ENCODE measurements at places on chromosomes 11 and 22.
A peak's percentile ranks its signal among the peaks of the same experiment; 100 is the strongest.

GRCh38 chr22:48650323-48651035 lies 1177.2 kb downstream of the BRD1 start:
- no peak overlapping the region for H3K4me3 ChIP-seq
- H3K27me3 ChIP-seq, result no peaks in the 10 kb centered on the region
- H3K27ac ChIP-seq, result no peak overlapping the region
- DNase-seq, result no peak

DNA sequence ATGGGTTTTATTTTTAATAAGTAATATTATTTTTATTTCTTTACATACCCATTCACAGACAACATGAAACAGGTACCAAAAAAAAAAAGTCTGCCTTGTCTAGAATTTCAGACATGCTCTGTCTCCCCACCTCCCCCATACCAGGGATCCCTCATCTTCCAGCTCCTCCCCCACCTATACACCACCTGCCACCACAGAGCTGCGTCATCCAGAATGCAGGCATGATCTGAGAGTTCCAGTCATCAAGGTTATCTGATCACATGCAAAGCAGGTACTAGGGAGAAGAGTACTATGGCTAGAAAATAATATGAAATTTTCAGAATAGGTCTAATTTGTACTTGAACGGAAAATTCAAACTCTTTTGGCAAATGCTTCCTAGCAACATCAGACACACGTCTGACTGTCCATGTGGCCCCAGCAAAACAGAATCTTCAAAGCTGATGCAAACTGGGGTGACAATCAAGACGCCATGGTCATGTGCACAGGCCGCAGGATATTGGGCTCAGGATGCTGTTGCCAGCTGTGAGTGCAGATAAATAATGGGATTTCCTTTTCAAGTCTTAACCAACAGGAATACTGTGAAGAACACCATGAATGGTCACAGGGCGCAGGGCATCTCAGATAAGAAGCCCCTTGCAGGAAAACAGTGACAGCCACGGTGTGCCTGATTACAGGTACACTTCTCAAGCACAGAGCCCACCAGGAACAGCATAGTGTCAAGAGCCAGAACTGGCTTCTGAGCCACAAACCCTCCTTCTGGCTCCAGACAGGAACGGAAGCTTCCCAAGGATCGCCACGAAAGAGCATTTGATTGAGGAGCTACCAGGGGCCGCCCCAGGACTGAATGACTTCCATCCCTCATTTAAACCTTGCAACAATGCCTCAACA lies 169.5 kb downstream of the EFCAB6 start:
- H3K36me3 ChIP-seq, result peaks cover 3% of the 10 kb centered on the region
- H3K27ac ChIP-seq, result no peak overlapping the region
- H3K27me3 ChIP-seq, result peaks cover 13% of the 10 kb centered on the region
- H3K4me3 ChIP-seq, result no peak overlapping the region
- H3K4me1 ChIP-seq, result no peaks in the 10 kb centered on the region

GRCh38 chr11:115929618-115930129 lies 425.5 kb upstream of the CADM1 start:
- no peak overlapping the region for H3K27ac ChIP-seq

DNA sequence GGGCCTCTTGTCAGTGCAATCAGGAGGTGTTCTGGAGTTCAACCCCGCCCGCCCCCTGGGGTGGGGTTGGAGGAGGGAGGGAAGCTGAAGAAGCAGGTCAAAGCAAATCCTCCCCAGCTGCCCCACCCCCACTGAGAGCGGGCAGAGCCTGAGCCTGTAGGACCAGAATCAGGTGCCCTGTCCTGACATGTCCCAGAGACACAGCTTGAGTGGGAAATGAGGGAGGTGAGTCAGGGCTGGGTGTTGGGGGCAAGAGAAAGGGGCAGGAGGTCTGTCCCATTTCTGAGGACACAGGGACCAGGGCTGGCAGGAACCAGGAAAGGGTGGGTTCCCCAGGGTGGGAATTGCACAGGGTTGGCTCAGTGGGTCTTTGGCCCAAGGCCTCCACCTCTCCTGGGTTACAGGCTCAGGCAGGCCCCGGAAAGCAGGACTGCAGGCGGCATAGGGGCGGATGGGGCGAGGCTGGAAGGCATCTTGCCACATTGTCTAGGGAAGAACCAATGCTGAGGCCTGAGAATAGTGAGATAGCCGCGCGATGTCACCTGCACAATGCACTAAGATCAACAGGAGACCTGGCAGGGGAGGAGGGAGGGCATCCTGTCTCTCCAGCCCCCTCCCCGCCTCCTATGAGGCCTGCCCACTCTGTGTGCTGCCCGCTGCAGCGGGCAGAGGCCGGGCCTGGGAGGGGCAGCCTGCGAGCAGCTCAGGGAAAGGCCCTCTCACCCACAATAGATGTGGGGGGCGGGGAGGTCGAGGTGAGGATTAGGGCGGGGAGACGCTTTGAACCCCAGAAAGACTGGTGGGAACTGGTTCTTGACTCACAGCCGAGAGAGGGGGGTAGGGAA lies 32.4 kb downstream of the NECTIN1 start:
- H3K27ac ChIP-seq, result no peak overlapping the region
- no peak overlapping the region for H3K4me3 ChIP-seq
- H3K36me3 ChIP-seq, result no peaks in the 10 kb centered on the region
- no peaks in the 10 kb centered on the region for H3K27me3 ChIP-seq
- DNase-seq, result no peak

GRCh38 chr11:35639591-35640179 lies 21.4 kb downstream of the FJX1 start:
- peaks cover 24% of the 10 kb centered on the region for H3K27me3 ChIP-seq
- no peak overlapping the region for H3K4me3 ChIP-seq
- H3K27ac ChIP-seq, result no peak overlapping the region
- no peaks in the 10 kb centered on the region for H3K4me1 ChIP-seq

DNA sequence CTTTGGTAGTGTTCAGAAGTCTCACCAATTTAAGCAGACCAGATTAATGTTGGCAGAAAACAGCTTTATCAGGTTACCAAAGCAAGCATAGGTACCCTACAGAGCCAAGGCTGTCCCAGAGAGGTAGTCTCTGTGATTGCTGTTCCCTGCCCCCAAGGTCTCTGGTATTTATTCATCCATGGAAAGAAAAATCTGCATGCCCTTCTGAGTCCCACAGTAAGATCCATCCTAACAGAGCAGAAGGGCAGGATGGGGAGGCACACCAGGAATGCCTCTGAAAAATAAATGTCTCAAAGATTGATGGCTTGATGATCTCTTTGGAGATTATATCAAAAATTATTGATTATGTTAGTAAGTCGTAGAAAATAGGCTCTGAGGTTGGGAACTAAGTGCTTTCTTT lies 122.8 kb downstream of the FAT3 start:
- no peak overlapping the region for H3K4me3 ChIP-seq
- no peak overlapping the region for H3K27ac ChIP-seq
- H3K4me1 ChIP-seq, result no peaks in the 10 kb centered on the region
- no peaks in the 10 kb centered on the region for H3K36me3 ChIP-seq
- no peak for DNase-seq

DNA sequence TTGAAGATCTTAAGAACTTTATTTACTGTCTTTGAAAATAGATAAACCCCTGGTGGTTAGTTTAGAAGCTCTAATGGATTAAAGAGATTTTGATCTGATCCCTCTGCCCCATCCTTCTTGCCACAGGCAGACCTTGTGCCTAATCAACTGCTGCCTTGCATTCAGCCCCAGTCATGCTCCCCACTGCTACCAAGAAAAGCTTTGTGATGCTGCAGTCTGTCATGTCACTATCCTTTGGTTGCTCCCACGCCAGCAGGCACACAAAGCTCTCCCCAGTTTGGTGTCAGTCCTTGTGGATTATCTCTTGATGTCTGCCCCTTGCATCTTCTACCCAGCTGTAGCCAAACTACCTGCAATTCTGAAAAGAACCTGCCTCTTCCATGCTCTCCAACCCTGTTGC lies 112.2 kb downstream of the MTNR1B start:
- no peak overlapping the region for H3K27ac ChIP-seq
- no peaks in the 10 kb centered on the region for H3K36me3 ChIP-seq
- peaks cover 3% of the 10 kb centered on the region for H3K27me3 ChIP-seq

DNA sequence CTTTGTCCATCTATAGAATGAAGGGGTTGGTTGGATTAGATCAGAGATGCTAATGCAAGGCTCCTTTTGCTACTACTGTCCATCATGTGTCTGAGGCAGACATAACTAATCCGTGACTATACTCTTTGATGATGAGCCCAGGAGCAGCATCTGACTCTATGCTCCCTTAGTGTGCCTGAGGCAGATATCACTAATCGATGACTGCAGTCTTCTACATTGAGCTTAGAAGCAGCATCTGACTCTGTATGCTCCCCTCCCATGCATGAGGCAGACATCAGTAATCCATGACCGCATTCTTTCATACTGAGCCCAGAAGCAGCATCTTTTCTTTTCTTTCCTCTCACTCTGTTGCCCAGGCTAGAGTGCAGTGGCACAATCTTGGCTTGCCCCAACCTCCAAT lies 4.2 kb downstream of the TCN2 start:
- H3K27ac ChIP-seq, result no peak overlapping the region
- H3K27me3 ChIP-seq, result peaks cover 10% of the 10 kb centered on the region
- no peak overlapping the region for H3K4me3 ChIP-seq
- DNase-seq, result no peak

DNA sequence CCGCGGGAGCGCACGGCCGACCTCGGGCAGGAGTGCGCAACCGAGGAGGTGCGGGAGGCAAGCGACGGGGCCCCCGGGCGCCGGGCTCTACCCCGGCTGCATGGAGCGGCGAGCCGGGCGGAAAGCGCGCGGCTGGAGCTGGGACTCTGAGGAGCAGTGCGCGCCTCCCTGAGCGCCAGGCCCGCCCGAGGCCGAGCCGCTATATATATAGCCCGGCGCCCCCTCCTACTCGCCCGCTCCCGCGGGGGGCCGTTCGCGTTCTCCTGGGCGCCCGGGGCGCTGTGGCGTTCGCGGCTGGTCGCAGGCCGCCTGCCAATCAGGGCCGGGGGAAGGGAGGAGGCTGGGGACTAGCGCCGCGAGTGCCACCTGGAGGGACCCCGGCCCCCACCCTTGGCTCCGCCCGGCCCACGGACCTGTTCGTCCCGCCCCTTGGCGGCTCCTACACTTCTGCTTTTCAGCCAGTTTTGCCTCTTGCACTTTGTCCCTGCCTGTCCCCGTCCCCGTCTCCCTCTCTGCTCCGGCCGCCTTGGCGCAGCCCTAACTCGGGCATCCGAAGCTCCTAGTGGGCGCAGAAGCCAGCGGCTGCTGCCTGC lies at the start of gene FGF4:
FGF4 (minus strand) TSS at position 179 of the 593 bp plus-strand sequence. CDS start 257 bp downstream, outside the sequence.
- no peak within 1 kb of the TSS for H3K27ac ChIP-seq
- no peak for DNase-seq
- H3K4me3 ChIP-seq, result no peak within 1 kb of the TSS
- no peaks in the 10 kb centered on the region for H3K4me1 ChIP-seq
- no peaks in the 10 kb centered on the region for H3K36me3 ChIP-seq
- H3K27me3 ChIP-seq, result peaks cover 56% of the 10 kb centered on the region

GRCh38 chr11:47161134-47161854 lies 15.4 kb downstream of the ARFGAP2 start:
- peak; percentile 57 for DNase-seq
- H3K4me1 ChIP-seq, result peaks cover 5% of the 10 kb centered on the region
- peak overlapping the region; percentile 26 for H3K27ac ChIP-seq
- no peaks in the 10 kb centered on the region for H3K36me3 ChIP-seq
- no peaks in the 10 kb centered on the region for H3K27me3 ChIP-seq
- H3K4me3 ChIP-seq, result no peak overlapping the region

- H3K27me3 ChIP-seq, result peaks cover 29% of the 10 kb centered on the region
- no peak for DNase-seq
- no peak overlapping the region for H3K4me3 ChIP-seq
- H3K27ac ChIP-seq, result no peak overlapping the region
- no peaks in the 10 kb centered on the region for H3K36me3 ChIP-seq
- no peaks in the 10 kb centered on the region for H3K4me1 ChIP-seq
Measured at GRCh38 chr11:58912124-58912523, 27.2 kb upstream of the GLYATL1 start.

- no peak overlapping the region for H3K4me3 ChIP-seq
- no peak overlapping the region for H3K27ac ChIP-seq
- H3K36me3 ChIP-seq, result no peaks in the 10 kb centered on the region
- DNase-seq, result no peak
- no peaks in the 10 kb centered on the region for H3K27me3 ChIP-seq
Measured at GRCh38 chr22:16967453-16968217, 40.4 kb downstream of the GAB4 start.

DNA sequence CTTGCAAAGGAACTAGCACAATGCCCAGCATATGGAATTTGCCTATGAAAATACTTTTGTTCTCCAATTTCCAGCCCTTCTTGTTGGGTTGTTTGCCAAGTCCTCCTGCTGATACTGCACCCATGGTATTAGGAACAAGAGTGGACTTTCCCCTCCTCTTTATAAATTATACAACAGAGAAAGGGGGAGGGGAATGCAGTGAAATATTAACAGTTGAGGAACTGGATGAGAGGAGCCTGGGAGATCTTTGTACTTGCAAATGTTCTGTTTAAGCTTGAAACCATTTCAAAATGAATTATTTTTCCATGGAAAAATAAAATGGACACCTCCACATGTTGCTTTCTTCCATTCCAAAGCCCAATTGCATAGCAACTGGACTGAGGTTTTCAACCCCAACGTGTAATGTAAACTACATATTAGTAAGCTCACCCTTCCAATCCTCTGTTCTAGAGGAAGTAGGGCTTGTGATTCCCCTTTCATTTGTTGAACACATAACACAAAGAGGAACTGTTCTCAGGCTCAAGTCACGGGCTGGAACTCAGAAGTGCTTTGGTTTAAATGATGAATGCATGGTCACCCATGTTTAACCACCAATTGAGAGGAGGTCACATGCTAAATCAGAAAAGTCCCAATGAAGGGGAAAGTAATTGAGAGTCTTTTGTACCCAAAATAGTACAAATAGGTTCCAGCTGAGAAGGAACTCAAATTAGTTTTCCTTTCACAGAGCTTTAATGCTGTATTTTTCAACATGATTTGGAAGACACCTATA lies 66.2 kb upstream of the ZC3H12C start:
- H3K36me3 ChIP-seq, result no peaks in the 10 kb centered on the region
- no peaks in the 10 kb centered on the region for H3K27me3 ChIP-seq
- H3K4me3 ChIP-seq, result no peak overlapping the region
- no peaks in the 10 kb centered on the region for H3K4me1 ChIP-seq
- DNase-seq, result no peak

DNA sequence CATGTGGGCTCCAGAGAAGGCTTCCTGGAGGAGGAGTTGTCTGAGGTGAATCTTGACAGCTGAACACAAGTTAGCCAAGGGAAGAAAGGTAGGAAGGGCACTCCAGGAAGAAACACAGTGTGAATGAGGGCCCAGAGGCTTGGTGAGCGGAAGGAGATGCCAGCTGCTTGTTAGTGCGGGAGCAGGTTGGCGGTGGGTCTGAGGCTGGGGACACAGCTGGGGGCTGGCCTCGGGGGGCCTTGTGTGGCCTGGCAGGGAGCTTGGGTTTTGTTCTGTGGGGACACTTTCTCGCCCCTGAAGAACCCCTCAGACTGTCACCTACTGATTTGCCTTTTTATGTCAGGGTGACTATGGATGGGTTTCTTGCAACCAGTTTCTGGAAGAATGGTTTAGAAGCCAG lies 160.0 kb downstream of the ST3GAL4 start:
- H3K4me3 ChIP-seq, result no peak overlapping the region
- DNase-seq, result no peak
- H3K36me3 ChIP-seq, result no peaks in the 10 kb centered on the region
- H3K27me3 ChIP-seq, result peaks cover 3% of the 10 kb centered on the region

GRCh38 chr11:74257959-74258553 lies 53.4 kb downstream of the P4HA3 start:
- no peak for DNase-seq
- peaks cover 13% of the 10 kb centered on the region for H3K36me3 ChIP-seq
- no peak overlapping the region for H3K4me3 ChIP-seq
- H3K27ac ChIP-seq, result no peak overlapping the region
- no peaks in the 10 kb centered on the region for H3K27me3 ChIP-seq

All from activated naive CD8-positive, alpha-beta T cell treated with anti-CD3 and anti-CD28 coated beads for 36 hours (primary cell).